ENCODE measurements at places on chromosomes 4 and X. TPM values are rescaled to one million over a fixed set of nuclear protein-coding genes. Genes with fewer than 3 reads are reported as not detected.

- H3K4me1 ChIP-seq, result no peaks in the 10 kb centered on the region
- peak overlapping the region; percentile 46 for H3K4me3 ChIP-seq
- DNase-seq, result peak; percentile 25
- H3K27ac ChIP-seq, result no peak overlapping the region
- H3K27me3 ChIP-seq, result no peaks in the 10 kb centered on the region
Observed at GRCh38 chrX:57821703-57822387, 88.4 kb downstream of the ZXDA start.

- H3K27me3 ChIP-seq, result no peaks in the 10 kb centered on the region
- no peak overlapping the region for H3K4me3 ChIP-seq
- no peaks in the 10 kb centered on the region for H3K4me1 ChIP-seq
- H3K27ac ChIP-seq, result no peak overlapping the region
- H3K36me3 ChIP-seq, result no peaks in the 10 kb centered on the region
- no peak for DNase-seq
Observed at GRCh38 chrX:42149281-42149680, 225.9 kb upstream of the CASK start.

DNA sequence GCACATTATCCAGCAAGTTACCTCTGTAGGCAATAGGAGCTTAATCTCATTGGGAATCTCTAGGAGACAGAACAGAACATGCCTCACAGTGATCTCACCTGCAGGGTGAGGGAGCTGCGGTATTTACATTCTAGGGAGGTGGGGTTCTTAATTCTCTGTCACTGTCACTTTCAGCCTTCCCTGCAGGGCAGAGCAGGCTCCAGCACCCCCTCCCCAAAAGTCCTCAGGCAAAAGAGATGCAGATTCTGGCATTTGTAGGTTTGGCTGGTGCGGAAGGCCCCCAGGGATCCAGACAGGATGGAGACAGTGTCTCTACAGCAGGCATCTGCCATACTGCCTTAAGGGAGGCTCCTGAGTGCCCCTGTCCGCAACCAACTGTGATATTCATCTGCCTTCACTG lies 166.4 kb upstream of the ATP6AP2 start:
- DNase-seq, result no peak
- no peak overlapping the region for H3K4me3 ChIP-seq
- no peak overlapping the region for H3K27ac ChIP-seq
- no peaks in the 10 kb centered on the region for H3K36me3 ChIP-seq

GRCh38 chr4:52873191-52873590 lies 11.1 kb downstream of the RASL11B start:
- peaks cover 25% of the 10 kb centered on the region for H3K4me1 ChIP-seq
- DNase-seq, result no peak
- H3K36me3 ChIP-seq, result no peaks in the 10 kb centered on the region
- no peak overlapping the region for H3K4me3 ChIP-seq

- no peak within 1 kb of the TSS for H3K27ac ChIP-seq
- H3K4me1 ChIP-seq, result peaks cover 27% of the 10 kb centered on the region
- no peaks in the 10 kb centered on the region for H3K36me3 ChIP-seq
- DNase-seq, result peak; percentile 47
- no peaks in the 10 kb centered on the region for H3K27me3 ChIP-seq
Observed at GRCh38 chr4:54657551-54658251, at the start of gene KIT. TSS of gene KIT (plus strand) at chr4:54657957. CDS start at chr4:54658015, 58 bp downstream.

- no peaks in the 10 kb centered on the region for H3K36me3 ChIP-seq
- H3K27me3 ChIP-seq, result no peaks in the 10 kb centered on the region
Observed at GRCh38 chrX:8418301-8418700, 46.3 kb upstream of the VCX3B start.

The TEC gene
- total RNA-seq, result 3.2 TPM

The NMU gene
- total RNA-seq, result not detected

The TEX13D gene
- total RNA-seq, result not detected

The UBQLN2 gene
- total RNA-seq, result 36.5 TPM
